CD8-positive, alpha-beta T cell (primary cell): ENCODE measurements at places on chromosomes 6 and 20. TPM values are rescaled to one million over a fixed set of nuclear protein-coding genes. Genes with fewer than 3 reads are reported as not detected.

DNA sequence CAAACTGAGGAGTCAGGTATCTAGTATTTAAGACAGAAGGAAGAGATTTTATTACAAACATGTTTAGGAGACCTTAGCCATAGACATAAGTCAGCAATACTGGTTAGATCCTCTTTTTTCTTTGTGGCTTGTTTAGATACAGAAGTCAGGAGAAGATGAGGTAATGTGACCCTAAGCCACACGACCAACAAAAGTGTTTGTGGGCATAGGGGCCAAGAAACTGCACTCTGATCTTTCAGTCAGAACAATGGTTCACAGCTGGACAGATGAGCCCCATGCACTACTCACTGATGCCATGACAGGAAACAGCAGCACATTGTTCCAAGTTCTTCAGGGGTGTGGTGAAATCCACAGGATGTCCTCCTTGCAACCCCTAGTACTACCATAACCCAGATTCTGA lies 238.5 kb upstream of the RAB32 start:
- no peak for DNase-seq

- no peak for DNase-seq
Observed at GRCh38 chr20:52668626-52669025, 303.5 kb upstream of the TSHZ2 start.

Gene SPTLC3
- total RNA-seq, result 0.72 TPM

Gene EPB41L1
- total RNA-seq, result 0.30 TPM

- DNase-seq, result no peak
Observed at GRCh38 chr20:44287272-44288097, 23.5 kb downstream of the FITM2 start.

Gene ARFGEF3
- total RNA-seq, result not detected
